Endothelial cell of coronary artery (primary cell): ENCODE measurements at places on chromosomes 3 and 15. TPM values are rescaled to one million over a fixed set of nuclear protein-coding genes. Genes with fewer than 3 reads are reported as not detected.

The ITIH3 gene
- total RNA-seq = 0.09 TPM in 1 of 2 replicates, not detected in the other

The TMCC1 gene
- 14.9 and 20.0 TPM in 2 replicates for total RNA-seq

The ARHGAP11A gene
- 9.2 and 18.5 TPM in 2 replicates for total RNA-seq

The PLSCR2 gene
- 0.18 TPM in 1 of 2 replicates, not detected in the other for total RNA-seq

The HEMK1 gene
- 9.5 and 12.6 TPM in 2 replicates for total RNA-seq

The ZNF774 gene
- 0.72 and 1.0 TPM in 2 replicates for total RNA-seq

The CLDN1 gene
- 0.09 and 0.47 TPM in 2 replicates for total RNA-seq

The PHLDB2 gene
- total RNA-seq = 52.7 and 93.5 TPM in 2 replicates

The STAC gene
- 0.18 and 0.75 TPM in 2 replicates for total RNA-seq

The ACTC1 gene
- not detected in 2 replicates for total RNA-seq

The RBSN gene
- 18.3 and 19.3 TPM in 2 replicates for total RNA-seq

The PROS1 gene
- 4.3 and 11.6 TPM in 2 replicates for total RNA-seq

The VIPR1 gene
- 0.36 and 1.8 TPM in 2 replicates for total RNA-seq

The LOXL1 gene
- total RNA-seq = 4.1 and 20.2 TPM in 2 replicates

The GRAMD2A gene
- under 0.01 and 0.09 TPM in 2 replicates for total RNA-seq

The USP4 gene
- 26.7 and 33.3 TPM in 2 replicates for total RNA-seq

The PARP15 gene
- 0.18 and 0.19 TPM in 2 replicates for total RNA-seq

The IGSF11 gene
- not detected in 2 replicates for total RNA-seq

The SPINK8 gene
- not detected in 2 replicates for total RNA-seq

The TRH gene
- not detected in 2 replicates for total RNA-seq
